ENCODE measurements at places on chromosomes 6 and 20. TPM values are rescaled to one million over a fixed set of nuclear protein-coding genes. Genes with fewer than 3 reads are reported as not detected.

GRCh38 chr20:44773070-44773829 lies 27.6 kb downstream of the KCNK15 start:
- no peak for DNase-seq

DNA sequence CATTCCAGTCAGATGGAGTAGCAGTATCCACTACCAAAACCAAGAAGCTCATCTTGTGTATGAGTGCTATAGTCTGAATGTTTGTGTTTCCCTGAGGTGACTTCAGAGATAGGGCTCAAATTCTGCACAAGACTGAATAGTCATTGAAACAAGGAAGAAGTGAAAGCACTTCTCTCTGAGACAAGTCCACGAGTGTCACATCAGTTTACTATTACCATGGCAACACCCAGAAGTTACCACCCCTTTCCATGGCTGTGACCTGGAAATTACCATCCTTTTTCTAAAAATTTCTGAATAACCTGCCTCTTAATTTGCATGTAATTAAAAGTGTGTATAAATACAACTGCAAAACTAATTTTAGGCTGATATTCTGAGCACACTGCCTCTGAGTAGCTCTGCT lies 682.1 kb upstream of the ADGRB3 start:
- no peak for DNase-seq

- peak; percentile 55 for DNase-seq
These were observed 93.6 kb downstream of the NCR2 start for GRCh38 chr6:41428996-41429421.

GRCh38 chr6:158405933-158406332 lies 93.7 kb downstream of the TULP4 start:
- peak; percentile 94 for DNase-seq

DNA sequence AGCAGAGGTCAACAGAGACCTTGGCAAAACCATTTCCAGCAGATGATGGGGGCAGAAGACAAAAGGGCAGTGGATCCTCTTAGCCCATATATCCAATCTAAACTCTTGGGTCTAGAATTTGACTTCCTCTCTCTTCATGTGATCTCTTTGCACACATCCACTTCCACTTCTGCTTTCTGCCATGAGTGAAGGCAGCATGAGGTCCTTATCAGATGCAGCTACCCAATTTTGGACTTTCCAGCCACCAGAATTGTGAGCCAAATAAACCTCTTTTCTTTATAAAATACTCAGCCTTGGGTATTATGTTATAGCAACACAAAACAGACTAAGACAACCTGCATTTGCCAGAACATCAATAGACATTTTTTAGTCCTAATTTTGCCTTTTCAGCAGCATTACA lies 191.6 kb downstream of the ADAT2 start:
- no peak for DNase-seq

DNA sequence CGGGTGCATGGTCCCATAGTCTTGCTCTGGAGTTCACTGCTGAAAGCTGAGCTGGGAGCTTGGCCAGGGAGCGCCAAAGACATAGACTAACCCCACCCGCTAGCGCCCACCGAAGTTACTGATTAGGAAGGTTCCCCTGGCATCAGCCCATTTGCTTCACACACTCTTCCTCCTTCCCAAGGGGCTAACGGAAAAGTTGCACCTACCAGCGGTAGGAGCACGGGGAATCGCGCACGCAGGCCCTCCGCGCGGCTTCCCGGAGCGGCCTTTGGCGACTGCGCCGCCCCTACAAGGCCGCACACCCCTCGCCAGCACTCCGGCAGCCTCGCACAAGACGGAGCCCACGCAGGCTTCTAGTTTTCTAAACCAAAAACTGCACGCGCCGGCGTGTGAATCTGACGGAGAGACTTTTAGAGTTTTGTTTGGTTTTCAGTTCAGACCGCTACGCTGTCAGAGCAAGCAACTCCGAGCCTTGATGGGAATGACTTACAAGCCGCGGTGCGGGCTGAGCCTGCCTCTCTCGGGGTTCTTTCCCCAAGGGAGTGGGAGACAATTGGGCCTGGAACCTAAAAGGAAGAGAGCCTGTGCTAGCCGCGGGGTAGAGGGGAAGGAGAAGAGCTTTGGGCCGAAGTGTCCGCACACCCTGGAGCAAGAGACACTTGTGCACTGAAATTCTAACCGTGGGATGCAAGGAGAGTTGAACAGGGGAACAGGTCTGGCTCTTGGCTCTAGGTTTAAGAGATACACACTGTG lies 891 bp upstream of the POU3F2 start:
- DNase-seq = peak; percentile 24

- peak; percentile 77 for DNase-seq
These were observed 36.2 kb downstream of the GNAS start for GRCh38 chr20:58888521-58889333.

DNA sequence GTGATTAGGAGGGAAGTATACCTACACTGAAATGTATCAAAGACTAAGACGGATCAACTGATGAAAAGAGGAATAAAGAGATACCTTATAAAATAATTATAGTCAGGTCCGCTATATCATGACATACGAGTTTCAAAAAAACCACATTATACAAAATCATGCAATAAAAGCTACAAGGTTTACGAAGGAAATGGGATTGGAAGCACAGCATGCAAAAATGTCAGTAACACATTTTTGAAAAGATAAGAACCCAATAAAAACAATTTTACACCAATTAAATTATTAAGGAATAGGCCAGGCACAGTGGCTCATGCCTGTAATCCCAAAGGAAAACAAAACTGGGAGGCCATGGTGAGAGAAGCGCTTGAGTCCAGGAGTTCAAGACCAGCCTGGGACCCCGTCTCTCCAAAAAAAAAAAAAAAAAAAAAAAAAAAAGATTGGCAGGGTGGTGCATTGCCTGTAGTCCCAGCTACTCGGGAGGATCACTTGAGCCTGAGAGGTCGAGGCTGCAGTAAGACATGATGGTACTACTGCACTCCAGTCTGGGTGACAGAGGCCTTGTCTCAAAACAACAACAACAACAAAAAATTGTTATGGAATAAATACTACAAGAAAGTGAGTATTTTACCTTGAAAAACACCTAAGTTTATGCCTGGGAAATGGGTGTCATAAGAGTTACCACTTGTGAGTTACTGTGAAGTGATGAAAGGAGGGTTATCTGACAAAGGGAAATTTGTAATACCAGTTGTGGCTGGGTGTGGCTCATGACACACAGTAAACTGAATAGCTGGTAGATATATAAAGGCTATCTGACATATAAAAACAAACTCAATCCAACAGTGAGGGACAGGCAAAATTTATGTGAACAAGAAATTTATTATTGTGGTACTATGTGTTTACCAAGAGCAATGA lies 45.2 kb downstream of the RANBP9 start:
- DNase-seq = peak; percentile 30

DNA sequence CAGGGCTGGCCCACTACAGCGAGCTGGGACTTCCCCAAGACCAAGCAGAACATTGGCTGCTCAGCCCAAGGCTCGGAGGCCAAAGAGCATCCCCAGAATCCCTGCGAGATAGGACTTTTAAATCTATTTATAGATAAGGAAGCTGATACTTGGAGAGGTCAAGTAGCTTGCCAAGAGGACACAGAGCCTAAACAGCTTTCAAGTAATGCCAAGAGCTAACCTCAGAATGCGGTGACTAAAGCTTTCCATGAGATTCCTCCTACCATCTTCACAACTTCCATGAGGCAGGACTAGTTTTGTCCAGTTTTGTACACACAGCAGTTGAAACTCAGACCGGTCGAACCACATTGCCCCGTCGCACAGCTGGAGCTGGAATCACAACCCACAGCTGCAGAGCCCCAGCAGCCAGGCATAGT lies 168.1 kb upstream of the TOP1 start:
- peak; percentile 76 for DNase-seq

DNA sequence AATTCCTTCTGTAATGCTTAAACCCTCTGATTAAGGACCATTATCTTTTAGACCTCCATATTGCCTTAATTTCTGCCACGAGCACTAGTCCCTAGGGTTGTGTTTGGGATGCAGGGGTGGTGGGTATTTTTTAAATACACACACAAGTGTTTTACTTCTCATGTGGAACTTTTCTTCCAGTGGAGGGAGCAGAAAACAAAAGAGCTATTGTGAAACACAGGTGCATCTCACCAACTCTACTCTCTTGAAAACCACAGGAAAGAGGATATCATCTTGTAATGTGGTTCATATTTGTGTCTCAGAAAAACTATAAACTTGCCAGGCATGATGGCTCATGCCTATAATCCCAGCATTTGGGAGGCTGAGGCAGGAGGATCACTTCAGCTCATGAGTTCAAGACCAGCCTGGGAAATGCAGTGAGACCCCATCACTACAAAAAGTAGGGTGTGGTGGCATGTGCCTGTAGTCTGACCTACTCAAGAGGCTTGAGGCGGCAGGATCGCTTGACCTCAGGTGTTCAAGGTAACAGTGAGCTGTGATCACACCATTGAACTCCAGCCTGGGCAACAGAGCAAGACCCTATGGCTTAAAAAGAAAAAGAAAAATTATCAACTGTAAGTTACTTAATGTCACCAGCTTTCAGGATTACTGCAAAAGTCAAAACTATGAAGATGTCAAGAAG lies 37.3 kb downstream of the MRS2 start:
- no peak for DNase-seq

GRCh38 chr6:111589366-111589765 lies 16.3 kb downstream of the TRAF3IP2 start:
- peak; percentile 93 for DNase-seq

DNA sequence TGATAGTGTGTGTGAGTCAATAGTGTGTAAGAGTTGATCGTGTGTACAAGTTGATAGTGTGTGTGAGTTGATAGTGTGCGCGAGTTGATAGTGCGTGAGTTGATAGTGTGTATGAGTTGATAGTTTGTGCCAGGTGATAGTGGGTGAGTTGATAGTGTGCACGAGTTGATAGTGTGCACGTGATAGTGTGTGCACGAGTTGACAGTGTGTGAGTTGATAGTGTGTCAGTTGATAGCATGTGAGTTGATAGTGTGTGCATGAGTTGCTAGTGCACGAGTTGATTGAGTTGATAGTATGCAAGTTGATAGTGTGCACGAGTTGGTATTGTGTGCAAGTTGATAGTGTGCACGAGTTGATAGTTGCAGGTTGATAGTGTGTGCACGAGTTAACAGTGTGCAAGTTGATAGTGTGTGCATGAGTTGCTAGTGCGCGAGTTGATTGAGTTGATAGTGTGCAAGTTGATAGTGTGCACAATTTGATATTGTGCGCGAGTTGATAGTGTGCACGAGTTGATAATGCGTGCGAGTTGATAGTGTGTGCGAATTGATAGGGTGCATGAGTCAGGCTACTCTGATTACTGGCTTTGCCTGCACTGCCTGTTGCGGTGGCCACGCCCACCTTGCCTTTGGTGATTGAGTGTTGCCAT lies 35.8 kb upstream of the IYD start:
- no peak for DNase-seq

DNA sequence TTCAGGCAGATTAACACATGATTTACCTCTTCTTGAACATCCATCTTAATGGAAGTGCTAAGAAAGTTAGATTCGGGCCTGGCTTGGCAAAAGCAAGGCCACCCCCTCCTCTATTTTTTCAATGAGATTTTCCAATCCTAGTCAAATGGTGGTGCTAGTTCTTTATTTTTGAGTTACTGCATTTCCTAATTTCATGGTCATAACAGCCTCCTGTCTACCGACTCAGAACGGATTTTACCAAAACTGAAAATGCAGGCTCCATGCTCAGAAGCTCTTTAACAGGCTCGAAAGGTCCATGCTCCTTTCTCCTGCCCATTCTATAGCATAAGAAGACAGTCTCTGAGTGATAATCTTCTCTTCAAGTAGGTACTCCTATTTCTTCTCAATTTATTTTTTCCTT lies 117.2 kb upstream of the ESR1 start:
- DNase-seq = peak; percentile 63

GRCh38 chr20:37298190-37298939 lies 8.9 kb downstream of the MANBAL start:
- DNase-seq = no peak

DNA sequence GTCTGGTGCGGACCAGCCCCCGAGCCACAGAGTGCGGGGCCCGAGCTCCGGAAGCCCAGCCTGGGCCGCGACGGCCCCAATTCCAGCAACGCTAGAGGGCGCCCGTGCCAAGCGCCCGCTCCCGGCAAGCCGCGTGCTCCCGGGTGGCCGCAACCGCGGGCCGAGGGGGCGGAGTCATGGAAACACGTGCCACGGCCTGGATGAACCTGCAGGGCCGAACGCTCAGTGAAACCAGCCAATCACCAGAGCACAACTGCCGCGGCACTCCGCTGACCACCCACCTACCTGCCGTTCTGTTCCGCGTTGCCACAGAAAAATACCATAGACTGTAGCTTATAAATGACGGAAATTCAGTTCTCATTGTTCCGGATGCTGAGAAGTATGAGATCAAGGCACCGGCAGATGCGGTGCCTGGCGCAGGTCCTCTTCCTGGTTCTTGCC lies 85.7 kb upstream of the FOXC1 start:
- DNase-seq = peak; percentile 53

DNA sequence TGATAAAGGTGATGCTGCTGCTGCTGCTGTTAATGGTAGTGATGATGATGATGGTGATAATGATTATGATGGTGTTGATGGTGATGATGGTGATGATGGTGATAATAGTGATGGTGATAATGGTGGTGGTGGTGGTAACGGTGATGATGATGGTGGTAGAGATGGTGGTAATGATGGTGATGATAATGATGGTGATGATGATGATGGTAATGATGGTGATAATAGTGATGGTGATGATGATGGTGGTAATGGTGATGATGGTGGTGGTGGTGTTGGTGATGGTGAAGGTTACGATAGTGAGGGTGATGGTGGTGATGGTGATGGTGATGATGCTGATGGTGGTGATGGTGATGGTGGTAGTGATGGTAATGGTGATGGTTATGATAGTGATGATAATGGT lies 132.3 kb downstream of the TFAP2C start:
- DNase-seq = no peak

GRCh38 chr6:162435071-162435470 lies 292.5 kb downstream of the PRKN start:
- no peak for DNase-seq

DNA sequence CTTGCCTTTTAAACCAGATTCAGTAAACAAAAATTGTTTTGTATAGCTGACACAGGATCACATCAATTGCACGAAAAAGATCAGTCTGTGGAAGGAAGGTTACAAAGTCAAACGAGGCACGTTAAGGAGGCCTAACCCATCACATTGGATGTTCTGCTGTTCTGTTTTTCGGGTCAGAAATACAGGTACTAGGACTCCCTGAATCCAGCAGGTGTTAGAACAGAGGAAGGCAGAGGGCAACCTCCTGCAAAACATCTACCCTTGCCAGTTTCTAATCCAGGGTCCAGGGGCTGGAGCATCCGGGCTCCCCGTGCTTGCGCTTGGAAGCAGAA lies 64.6 kb downstream of the PLG start:
- DNase-seq = no peak

GRCh38 chr6:145349950-145350510 lies 385.3 kb downstream of the EPM2A start:
- DNase-seq = no peak

GRCh38 chr6:89675949-89676748 lies 37.6 kb upstream of the LYRM2 start:
- DNase-seq = no peak

- DNase-seq = peak; percentile 92
These were observed 35.4 kb upstream of the HMGN3 start for GRCh38 chr6:79269877-79270276.

- no peak for DNase-seq
These were observed 29.9 kb downstream of the HIVEP2 start for GRCh38 chr6:142914937-142915697.

The BHLHE23 gene
- not detected for total RNA-seq

The C20orf204 gene
- 0.47 TPM for total RNA-seq

The SUPT3H gene
- total RNA-seq = 3.4 TPM

The PRRC2A gene
- 85.9 TPM for total RNA-seq

The MEI4 gene
- not detected for total RNA-seq

The ZNF318 gene
- 14.9 TPM for total RNA-seq

The NOX3 gene
- total RNA-seq = not detected

The PPP2R5D gene
- 50.5 TPM for total RNA-seq

The OPRL1 gene
- 1.1 TPM for total RNA-seq

The FRK gene
- total RNA-seq = 10.1 TPM

The AKAP12 gene
- total RNA-seq = 8.0 TPM

Data from myocyte (in vitro differentiated cells).